ENCODE measurements at places on chromosomes 4 and X.
A peak's percentile ranks its signal among the peaks of the same experiment; 100 is the strongest.

GRCh38 chrX:106906361-106906760 lies 3.2 kb upstream of the RIPPLY1 start:
- no peak for DNase-seq

- no peak for DNase-seq
Observed at GRCh38 chrX:44784241-44784640, 59.6 kb upstream of the DUSP21 start.

- DNase-seq: no peak
Observed at GRCh38 chr4:74083546-74083945, 15.4 kb downstream of the CXCL2 start.

- DNase-seq: no peak
Observed at GRCh38 chr4:95571577-95571976, 22.8 kb upstream of the UNC5C start.

DNA sequence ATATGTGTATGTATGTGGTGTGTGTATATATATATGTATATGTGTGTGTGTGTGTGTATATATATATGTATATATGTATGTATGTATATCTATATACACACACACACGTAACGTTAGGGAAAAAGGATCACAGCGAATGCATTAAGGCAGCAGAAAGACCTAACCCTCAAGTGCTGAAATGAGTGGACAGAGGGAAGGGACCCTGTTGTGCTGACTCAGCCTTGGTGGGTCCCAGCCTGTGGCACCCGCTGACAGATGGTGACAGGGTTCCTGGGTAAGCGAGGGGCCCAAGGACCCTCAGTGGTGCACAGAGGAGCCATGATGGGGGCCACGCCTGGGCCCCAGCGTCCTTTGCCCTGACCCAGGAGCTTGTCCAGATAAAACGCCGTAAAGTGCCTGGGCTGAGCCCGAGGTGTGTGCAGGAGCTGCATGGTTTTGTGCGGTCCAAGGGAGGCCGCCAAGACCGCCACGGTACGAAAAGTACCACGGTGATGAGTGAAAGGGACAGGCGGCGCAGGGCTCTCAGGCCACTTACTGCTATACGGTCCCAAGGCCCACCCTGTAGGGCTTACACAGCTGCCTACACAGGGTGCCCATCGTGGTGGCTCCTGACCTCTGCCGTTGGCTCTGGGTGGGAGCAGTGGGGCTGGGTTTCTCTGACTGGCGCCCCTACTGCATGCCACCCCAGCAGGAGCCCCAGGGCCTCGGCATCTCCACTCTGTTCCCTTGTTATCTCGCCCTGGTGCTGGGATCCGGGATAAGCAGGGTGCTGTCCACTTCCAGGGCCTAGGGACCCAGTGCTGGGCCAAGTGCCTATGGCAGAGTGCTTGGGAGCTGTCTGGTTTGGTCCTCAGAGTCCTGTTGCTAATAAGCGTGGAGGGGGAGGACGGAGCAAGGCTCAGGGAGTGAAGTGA lies 10.0 kb downstream of the SH3BP2 start:
- no peak for DNase-seq

DNA sequence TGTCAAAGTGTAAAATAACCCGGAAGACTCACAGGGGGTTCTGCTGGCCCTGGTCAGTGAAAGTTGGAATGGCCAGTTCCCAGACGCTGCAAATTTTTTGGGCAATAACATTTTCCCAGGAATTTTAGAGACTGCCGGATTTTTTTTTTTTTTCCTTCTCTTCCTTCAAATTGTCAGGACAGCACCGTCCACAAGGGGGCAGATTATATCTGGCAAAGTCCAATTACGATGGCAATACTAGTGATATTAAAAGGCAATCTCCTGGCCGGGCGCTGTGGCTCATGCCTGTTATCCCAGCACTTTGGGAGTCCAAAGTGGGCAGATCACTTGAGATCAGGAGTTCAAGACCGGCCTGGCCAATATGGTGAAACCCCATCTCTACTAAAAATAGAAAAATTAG lies 20.5 kb downstream of the SLC25A5 start:
- DNase-seq: peak; percentile 14

GRCh38 chr4:172109466-172109865 lies 296.3 kb downstream of the GALNTL6 start:
- DNase-seq: no peak

GRCh38 chr4:185309770-185310169 lies 86.0 kb downstream of the LRP2BP start:
- DNase-seq: no peak

DNA sequence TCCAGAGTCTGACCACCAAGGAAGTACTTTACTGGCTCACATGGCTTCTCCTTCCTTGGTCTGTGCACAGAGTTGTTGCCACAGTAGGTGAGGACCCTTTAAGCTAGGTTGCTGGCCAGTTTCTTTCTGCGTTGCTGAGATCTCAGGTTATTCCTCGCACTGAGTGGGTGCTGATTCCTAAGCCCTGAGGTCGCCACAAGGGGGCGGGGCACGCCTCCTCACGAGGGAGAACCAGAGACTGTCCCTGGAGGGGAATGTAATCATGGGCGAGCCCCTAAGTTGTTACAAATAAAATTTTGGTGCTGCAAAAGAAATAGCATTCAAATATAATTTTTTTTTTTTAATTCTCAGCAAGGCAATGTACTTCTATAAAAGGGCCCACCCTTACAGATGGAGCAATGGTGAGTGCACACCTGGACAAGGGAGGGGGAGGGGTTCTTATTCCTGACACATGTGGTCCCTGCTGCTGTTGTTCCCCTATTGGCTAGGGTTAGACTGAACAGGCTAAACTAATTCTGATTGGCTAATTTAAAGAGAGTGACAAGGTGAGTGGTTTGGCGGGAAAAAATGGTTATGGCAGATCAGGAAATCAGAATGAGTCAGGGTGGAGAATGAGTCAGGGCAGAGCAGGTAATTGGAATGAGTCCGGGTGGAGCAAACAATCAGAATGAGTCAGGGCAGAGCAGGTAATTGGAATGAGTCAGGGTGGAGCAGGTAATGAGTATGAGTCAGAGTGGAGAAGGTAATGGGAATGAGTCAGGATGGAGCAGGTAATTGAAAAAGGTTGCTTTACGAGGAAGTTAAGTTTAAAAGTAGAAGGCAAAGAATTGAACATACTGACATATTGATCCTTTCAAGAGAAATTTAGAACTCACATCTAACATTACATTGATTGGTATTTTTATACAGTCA lies 107.5 kb downstream of the VSIG4 start:
- peak; percentile 57 for DNase-seq

DNA sequence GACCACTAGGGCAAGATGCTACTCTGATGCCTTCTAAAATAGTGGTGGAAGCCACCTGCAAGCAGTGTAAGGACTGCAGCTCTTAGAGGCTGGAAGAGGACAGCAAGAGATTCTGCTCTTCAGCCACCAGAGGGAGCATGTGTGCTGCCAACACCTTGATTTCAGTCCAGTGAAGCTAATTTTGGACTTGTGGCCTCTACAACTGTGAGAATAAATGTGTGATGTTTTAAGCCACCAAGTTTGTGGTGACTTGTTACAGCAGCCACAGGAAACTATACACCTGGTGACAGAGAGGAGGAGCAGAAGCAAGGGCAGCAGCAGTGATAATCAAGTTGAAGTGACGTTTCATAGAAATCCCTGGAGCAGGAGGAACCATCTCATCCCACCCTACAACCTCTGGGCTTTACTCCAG lies 55.9 kb downstream of the FGFBP1 start:
- peak; percentile 37 for DNase-seq

- no peak for DNase-seq
Observed at GRCh38 chr4:122777846-122778673, 45.6 kb downstream of the BBS12 start.

DNA sequence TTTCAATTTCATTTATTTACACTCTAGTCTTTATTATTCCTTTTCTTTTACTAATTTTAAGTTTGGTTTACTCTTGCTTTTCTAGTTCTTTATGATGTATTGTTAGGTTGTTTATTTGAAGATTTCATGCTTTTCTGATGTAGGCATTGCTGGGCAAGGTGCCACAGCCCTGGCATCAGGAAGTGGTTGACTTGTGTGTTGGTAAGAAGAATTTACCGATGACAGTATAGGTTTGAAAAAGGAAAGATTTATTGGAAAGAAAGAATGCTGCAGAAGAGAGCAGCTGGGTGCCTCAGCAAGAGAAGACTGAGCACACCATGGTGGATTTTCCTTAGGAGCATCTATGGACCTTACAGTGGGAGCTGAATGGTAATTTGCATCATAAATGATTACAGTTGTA lies 153.2 kb downstream of the KLF8 start:
- no peak for DNase-seq

DNA sequence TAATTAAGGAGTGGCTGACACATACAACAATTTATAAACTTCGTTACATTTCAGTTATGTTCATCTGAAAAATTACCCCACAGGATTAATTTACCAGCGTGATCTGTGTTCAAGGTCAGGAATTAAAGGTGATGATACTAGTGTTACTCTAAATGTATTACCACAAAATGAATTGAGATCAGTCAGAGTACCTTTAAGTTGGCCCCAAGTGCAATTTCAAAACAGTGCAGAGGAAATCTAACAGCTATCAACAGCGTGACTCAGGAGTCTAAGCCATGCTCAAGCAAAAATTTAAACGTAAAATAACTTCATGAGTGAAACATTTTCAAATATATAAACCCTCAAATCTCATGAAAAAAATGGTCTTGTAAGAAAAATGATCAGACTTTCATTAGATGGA lies 18.7 kb downstream of the ANTXR2 start:
- DNase-seq: no peak

DNA sequence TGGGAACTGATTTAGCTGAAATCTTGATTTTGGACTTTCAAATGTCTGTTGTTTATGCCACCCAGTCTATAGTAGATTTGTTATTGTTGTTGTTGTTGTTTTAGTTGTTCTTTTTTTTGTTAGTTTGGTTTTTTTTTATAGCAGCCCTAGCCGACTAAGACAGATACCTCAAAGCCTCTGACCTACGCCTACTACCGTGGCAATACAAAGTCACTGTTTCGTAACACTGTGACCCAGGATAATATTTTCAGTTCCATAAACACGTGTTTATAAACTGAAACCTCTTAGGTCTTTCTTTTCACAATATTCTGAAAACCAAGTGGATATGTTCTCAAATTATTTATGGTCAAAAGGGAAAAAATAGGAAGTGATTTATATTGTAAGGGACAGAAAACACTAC lies 32.8 kb downstream of the VCX2 start:
- DNase-seq: no peak

- no peak for DNase-seq
Observed at GRCh38 chr4:55524844-55525571, 21.7 kb downstream of the CLOCK start.

DNA sequence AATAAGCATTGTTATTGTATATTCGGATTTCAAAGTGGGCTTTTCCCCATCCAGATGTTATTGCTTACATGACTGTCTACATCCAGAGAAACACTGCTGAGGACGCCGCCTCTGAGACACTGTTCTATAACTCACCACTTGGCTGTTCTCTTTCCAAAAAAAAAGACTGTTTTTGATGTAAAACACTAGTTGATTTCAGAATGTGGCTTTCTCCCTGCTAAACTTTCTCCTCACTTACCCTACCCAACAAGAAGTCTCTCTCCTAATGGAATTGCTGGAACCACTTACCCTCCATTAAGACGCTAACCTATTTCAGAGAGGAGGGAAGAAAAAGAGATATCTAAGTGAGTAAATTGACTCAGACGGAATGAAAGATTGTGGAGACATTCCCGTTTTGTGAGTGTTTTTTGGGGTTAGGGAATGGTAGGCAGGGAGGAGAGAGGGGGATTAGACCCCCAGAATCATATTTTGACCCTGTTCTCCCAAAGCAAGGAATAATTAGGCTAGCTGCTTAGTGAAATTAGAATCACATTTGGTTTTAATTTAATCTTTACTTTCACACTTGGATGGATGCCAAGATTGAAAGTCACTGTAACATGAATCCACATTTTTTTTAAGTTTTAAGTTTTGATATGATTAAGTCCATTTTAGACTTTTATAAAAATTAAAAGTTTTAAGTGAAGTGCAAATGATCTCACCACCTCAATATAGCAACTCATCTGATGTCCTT lies 174.9 kb downstream of the CHIC2 start:
- DNase-seq: no peak

DNA sequence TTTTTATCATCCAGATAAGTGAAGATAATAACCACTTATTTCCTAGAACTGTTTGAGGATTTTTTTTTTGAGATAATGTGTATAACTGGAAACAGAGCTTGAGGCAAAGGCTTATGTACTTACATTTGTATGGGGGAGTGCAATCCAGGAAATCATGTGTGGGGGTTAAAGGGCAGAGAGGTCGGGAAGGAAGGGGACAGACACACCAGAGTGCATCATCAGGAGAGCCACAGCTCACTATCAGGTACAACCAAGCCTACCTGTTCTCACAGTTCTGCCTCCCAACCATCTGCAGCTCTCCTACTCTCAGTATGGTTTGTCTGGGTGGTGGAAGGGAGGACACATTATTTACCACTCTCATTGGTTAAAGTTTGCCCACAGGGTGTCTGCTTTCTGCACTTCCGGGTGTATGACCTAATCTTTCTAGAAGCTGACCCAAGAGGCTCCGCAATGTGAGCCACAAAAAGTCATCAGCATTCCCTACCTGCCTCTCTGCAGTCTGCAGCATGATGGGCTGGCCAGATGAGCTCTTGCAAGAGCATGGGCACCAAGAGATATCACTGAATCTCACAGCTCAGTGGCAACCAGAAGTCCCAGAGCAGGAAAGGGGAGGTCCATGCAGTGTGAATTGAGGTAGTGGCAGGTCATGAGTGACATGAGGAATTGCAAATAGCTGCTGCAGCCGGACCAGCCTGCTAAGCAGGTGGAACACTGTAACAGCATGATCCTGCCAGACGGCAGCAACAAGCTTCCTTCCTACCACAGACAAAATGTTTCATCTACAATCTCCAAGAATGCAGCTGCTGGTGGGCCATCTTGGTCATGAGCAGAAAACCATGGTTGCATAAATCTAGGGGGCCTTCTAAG lies 36.9 kb upstream of the SPRY1 start:
- no peak for DNase-seq

DNA sequence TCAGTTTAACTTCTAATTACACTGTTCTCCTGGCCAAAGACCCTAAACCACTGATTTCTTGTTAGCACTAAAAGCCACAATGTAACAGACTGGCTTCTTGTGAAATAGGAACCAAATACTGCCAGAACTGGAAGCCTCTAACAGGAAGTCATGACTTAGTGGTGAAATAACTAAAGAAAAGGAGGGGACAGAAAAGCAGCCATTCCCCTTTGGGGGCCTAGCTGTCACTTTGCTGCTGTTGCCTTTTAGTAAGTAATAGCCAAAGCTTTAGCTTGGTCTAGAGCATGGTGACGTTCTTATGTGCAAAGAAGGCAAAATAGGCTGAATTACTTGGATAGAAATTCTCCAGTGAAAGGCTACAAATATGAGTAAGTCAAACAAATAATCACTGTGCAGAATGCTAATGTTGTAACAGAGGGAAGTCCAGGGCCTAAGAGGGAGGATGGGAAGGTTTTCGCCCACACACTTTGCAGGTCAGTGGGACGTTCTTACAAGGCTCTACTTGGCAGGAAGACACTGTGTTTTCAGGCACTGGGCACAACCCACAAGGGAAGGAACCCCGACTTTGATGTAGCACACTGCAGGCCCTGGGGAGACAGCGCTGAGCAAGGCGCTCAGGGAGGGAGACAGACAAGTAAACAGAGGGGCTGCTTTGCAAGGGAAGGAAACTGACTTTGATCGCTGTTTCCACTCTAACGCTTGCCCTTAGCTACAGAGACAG lies 16.7 kb downstream of the GAB3 start:
- DNase-seq: no peak

- no peak for DNase-seq
Observed at GRCh38 chr4:71711044-71711984, 72.6 kb downstream of the GC start.

All from stimulated activated CD4-positive, alpha-beta T cell treated with anti-CD3 and anti-CD28 coated beads, Interleukin-1b, Interleukin-23, amount 100 ng/mL, for 48 hours (primary cell).